SW 1271 (cell line): ENCODE measurements at places on chromosomes 12 and 14.

DNA sequence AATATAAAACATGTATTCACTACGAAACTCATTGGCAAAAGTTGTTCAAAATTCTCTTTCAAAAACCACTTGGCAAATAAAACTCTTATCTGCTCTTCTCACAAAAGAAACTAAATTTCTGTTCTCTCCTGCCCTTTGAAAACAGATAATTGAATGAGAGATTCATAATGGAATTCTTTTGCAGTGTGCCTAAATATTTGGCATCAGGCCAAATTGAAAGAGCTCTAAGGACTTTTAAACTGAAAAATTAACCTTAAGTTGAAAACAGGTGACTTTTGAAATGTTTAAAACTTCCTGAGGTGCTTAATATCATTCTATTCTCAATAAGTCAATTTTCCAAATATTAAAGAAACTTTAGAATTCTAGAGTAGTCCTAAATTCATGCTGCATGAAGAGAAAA is 136.4 kb downstream of the FSCB start:
- DNase-seq, result no peak

- no peak for DNase-seq
These were observed 167.5 kb upstream of the RPL10L start for GRCh38 chr14:46819117-46819516.

DNA sequence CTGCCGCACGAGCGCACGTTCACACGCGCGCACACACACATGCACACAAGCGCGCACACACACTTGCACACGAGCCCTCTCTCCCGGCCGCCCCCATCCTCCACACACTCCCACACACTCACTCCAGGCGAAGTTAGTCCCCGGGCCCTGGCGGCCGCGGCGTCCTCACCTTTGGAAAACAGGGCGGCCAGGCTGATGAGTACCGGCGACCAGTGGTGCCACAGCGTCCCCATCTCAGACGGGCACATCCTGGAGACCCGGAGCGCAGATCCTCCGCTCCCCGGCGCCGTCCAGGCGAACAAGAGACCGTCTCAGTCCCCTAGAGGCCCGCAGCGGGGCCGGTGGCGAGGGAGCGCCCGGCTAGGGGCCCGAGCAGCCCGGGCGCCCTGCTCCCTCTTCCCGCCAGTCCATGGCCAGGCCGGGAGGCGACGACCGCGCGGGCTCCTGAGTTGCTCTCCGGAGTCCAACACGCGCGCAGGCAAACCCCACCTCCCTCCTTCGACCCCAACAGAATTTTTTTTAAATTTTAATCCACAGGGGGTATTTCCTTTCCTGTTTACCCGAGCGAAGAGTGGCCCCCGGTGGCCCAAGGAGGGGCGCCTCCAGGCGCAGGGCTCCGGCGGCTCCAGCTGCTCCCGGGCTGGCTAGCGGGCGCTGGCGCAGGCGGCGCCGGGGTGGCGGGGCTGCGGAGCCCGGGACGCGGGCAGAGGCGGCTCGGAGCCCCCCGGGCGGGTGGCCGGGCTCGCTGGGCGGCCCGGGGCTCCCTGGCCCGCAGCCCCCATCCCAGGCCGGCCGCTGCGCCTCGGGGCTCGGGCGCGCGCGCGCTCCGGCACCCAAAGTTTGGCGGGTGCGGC is 506 bp downstream of the TMEM132D start:
- no peak for DNase-seq

GRCh38 chr12:113260127-113260526 is 38.9 kb downstream of the TPCN1 start:
- DNase-seq, result no peak

GRCh38 chr14:78075555-78076277 is 94.5 kb upstream of the NRXN3 start:
- no peak for DNase-seq

DNA sequence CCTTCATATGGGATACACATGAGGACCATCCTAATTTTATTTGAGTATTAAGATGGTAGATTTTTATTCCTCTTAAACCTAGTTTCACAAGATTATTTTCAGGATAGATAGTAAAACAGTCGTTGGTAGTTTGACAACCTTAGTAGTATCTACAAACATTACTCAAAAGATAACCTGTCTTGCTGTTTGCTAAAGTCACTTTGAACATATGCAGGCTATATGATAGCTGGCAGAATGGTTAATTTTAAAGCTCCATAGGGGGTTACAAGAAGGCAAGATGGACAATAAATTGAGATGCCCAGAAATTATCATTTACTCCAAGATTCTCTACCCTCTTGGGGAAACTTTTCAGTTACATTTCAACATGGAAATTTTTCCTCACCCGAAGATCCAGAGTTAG is 525.7 kb downstream of the SOX5 start:
- DNase-seq, result no peak
